Left renal cortex interstitium (tissue), 4 donors: ENCODE measurements at places on chromosomes 13 and 19. TPM values are rescaled to one million over a fixed set of nuclear protein-coding genes. Genes with fewer than 3 reads are reported as not detected.

DNA sequence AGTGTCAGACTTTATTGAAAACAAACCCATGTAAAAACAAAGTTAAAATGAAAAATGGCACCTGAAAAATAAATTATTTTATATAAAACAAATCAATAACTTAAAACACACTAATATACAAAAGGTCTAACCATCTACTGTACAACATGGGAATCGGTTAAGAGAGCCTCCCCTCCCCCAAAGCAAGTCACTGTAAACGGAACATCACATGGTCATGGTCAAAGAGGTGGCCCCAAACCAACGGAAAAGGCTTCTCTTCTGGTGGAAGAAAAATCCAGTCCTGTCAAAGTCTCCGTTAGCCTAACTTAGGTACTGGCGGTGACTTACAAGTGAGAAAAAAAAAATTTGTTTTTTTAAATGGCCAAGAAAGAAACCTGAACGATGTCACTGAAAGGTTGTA is 15.7 kb upstream of the TIMM44 start:
- DNase-seq = no peak

- DNase-seq = no peak
Measured at GRCh38 chr19:10655457-10656312, 1.5 kb downstream of the ILF3 start.

- no peak for DNase-seq
Measured at GRCh38 chr19:33689138-33689746, 67.5 kb downstream of the CHST8 start.

DNA sequence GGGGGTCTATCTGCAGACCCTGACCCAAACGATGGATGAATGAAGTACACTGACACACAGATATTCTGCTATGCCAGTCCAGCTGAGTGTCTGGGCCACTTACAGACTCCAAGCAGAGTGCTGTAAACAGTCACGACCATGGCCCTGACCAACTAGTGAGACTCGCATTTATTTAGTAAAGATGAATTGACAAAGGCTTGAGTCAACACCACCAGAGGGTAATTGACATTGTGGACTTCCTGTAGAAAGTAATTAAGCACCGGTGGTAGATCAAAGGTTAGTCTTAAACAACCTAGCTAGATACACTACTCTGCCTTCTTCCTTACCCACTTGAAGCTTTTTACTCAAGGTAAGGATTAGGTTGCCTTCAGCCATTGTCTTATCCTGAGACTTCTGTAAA is 63.4 kb upstream of the KPNA3 start:
- no peak for DNase-seq

The JUND gene
- 102 TPM for polyA plus RNA-seq

DNA sequence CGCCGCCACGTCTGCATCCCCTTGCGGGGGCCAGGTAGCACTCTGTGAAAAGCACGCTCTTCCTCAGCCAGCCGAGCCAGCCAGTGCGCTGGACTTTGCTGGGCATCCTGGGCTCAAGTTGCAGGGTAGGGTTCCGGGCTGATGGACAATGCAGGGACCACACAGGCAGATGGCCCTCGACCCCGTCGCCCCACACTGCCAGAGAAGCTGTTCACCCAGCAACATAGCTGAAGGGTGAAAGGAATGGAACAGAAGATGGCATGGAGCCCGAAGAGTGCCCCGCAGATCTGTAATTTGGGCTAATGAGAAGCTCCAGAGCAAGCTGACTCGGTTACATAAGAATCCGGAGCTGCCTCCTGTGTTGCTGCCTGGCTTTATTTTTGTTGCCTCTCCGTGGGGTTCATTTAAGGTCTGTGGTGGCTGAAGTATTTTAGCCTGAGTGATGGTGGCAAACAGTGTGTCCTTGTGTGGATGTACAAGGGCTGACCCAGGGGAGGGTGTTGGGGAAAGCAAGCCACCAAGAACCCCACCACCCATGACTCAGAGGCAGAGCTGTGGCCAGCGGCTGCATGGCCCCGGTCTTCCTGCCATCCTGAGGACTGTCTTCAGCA is 105.8 kb downstream of the SOX1 start:
- DNase-seq = no peak

The RBM42 gene
- polyA plus RNA-seq = 81.8 TPM

- DNase-seq = no peak
Measured at GRCh38 chr13:52744842-52745375, 5.3 kb upstream of the CNMD start.

- DNase-seq = no peak
Measured at GRCh38 chr13:76271728-76272232, 614.4 kb downstream of the KCTD12 start.

The FCAR gene
- polyA plus RNA-seq = 0.11 TPM

The METTL21C gene
- polyA plus RNA-seq = 0.49 TPM
